ENCODE measurements at places on chromosomes 16 and 17. TPM values are rescaled to one million over a fixed set of nuclear protein-coding genes. Genes with fewer than 3 reads are reported as not detected.

The MXRA7 gene
- total RNA-seq, result 286 TPM

The CCL1 gene
- total RNA-seq, result not detected

The NXPH3 gene
- not detected for total RNA-seq

The KRT33B gene
- not detected for total RNA-seq

The HAS3 gene
- total RNA-seq, result 15.5 TPM

The CORO6 gene
- total RNA-seq, result 3.3 TPM

GRCh38 chr17:19368229-19368628 is 5.7 kb upstream of the B9D1 start:
- no peak for DNase-seq

DNA sequence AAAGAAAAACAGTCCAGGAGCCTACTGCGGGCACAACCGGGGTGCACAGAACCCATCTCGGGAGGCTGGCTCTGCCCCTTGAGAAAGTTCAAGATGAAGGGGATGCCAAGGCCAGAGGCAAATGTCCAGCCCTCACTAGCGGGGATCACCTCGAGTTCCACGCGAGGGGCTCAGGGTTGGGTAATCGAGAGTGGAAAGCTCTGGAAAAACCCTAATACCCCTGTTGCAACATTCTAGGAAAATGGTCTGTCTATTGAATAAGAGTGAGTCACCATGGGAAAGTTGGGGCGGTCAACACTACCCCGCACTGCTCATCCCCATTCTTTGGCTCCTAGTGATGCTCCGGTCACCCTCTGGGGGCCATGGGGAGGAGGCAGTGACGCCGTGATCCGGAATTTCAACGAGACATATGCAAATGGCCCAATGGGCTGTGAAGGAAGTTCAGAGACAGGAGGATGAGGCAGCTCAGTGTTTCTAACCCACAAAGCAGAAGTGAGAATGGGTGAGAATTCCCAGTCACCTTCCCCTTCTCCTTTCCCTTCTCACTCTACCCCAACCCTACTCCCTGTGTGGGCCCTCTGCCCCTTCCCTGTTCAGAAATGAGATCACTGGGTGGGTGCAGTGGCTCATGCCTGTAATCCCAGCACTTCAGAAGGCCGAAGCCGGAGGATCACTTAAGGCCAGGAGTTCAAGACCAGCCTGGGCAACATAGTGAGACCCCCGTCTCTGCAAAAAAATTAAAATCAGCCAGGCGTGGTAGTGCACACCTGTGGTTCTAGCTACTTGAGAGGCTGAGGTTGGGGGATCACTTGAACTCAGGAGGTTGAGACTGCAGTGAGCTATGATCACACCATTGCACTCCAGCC is 22.4 kb downstream of the SOCS3 start:
- DNase-seq, result peak; percentile 56

GRCh38 chr17:62591333-62591732 is 36.1 kb upstream of the MRC2 start:
- DNase-seq, result no peak

DNA sequence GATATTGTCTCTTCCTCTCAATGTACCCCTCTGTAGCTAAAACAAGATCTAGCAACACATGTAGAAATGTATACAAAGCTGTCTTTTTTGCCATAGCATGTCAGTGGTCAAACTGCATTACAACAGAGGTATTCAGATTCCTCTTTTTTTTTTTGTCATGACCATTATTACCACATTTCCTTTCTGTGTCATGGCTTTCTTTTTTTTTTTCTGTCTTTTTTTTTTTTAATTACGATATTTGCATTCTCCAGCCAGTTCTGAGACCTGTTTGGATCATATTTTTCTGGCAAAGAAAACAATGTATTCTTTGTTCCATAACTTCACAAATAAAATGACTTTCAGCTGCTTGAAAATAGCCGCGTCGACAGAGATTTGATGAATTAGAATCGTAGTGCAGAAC is 27.4 kb upstream of the CAPNS2 start:
- DNase-seq, result no peak

- no peak for DNase-seq
Measured at GRCh38 chr17:40551879-40552768, 13.1 kb downstream of the CCR7 start.

GRCh38 chr17:68290955-68291835 is at the start of the genes ARSG and SLC16A6:
Gene ARSG, plus strand, starts transcription at chr17:68291495. Its CDS starts 15,999 bp downstream, at chr17:68307494.
Gene SLC16A6, minus strand, starts transcription at chr17:68291127. Its CDS starts 12,807 bp downstream, at chr17:68278320.
- DNase-seq, result no peak

DNA sequence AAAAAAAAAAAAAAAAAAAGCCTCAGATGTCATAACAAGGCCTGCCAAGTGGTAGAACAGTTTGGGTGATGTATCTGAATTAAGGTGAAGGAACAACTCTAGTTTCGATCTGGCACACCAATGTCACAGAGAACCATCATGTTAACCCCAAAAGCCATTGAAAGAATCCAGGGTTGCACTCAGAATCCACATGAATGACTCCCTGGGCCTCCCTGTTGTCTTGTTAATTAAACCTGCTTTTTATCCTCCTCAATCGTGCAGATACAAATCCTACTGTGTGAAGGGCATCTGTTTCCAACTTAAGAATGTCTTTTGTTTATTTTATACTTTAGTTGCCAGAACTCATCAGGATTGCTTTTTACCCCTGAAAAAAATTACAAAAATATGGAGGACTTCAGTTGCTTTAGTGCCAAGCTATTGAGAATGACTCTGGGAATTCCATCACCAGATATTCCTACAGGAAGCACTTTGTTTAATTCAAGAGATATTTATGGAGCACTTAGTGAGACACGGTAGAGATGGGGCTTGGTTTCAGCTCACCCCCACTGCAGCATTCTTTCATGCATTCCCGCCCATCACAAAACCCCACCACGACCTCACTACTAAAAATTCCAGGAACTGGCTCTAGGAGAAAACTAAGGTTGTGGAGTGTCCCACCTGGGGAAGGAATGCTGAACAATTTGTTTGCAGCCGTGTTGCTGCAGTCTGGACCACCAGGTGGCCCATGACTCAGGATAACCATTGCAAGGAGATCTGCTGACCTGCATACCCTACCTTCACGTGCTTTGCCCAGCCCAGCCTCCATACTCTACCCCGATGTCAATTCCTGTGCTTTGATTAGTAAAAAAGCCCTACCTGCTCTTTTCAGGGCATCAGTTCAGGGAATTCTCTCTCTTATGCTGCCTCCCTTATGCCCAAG is 63.8 kb upstream of the GPRC5B start:
- no peak for DNase-seq

DNA sequence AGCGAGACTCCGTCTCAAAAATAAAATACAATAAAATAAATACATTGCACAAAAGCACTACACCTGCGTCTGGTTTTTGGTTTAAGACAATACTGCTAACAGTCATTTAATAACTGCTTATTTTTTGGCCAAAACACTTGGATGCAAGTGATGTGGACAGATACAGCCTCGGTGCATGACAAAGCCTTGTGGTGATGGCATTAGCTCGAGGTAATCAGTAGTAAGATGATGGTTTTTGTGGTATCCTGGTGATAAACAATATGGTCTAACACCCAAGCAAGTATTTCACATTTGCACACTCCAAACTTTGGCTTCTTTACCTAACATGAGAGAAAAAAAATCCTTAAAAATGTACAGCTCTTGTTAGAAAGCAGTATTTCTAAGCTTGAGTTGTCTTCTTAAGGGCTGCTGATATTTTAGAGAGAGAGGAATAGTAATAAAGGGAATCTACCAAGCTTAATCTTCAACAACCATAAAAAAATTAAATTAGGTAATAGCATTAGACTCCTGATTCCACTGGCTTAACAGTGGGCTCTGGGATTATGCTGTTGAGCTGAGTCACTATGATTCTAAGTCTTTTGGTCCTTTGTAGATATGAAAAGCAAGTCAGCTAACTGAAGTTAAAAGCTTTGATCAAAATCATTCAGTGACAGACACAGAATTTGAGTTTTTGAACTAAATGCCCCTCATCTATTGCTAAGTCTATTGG is 111.1 kb downstream of the VPS53 start:
- DNase-seq, result no peak

- no peak for DNase-seq
Measured at GRCh38 chr17:73365906-73366623, 54.3 kb upstream of the CDC42EP4 start.

DNA sequence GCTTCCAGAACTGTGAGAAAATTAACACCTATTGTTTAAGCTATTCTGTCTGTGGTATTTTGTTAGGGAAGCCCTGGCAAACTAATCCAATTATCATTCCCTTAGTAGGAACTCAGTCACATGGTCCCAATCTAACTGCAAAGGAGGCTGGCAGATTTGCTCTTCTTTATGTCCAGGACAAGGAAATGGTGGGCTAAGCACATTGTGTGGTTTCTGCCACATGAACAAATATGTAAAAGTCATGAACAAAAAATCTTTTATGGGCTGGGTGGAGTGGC is 278.6 kb upstream of the RPL38 start:
- DNase-seq, result no peak

DNA sequence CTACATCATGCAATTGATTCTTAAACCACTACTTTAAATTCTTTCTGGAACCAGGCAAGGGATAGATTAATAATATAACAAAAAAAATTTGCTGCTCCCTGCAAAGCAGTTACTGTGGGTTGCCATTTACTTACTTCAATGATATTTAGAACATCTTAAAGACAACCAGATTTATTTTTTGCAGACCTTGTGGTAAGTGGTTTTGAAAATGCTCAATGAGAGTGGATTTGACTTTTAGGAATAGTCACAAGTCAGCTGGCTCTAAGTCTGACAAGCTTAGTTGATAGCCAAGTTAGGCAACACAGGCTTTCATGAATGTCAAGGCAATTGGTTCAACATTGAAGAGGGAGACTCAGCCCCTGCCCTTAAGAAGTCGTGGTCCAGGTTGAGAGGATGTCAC is 11.8 kb downstream of the MARCHF10 start:
- no peak for DNase-seq

DNA sequence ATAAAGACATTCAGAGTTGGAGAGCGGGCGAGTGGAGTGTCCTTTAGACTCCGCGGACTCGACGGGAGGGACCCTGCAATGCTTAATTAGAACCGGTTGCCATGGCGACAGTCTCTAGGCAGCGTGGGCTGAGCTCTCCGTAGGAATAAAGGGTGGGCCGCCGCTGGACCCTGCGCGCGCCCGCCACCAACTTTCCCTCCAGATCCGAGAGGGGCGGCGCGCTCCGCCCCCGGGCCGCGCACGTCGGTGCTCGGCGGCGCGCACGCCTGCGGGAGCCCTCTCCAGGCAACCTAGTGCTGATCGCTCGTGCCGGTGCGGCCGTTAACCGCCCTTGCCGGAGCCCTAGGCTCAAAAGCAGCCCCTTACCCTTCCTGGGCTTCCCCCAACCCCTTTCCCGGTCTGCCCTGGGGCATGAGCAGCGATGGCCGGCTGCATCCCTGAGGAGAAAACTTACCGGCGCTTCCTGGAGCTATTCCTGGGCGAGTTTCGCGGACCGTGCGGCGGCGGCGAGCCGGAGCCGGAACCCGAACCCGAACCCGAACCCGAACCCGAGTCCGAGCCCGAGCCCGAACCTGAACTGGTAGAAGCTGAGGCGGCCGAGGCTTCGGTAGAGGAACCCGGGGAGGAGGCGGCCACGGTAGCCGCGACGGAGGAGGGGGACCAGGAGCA is at the start of gene PPM1E:
Gene PPM1E, plus strand, starts transcription at position 278 of the 669 bp plus-strand sequence.
- peak; percentile 7 for DNase-seq

- no peak for DNase-seq
Measured at GRCh38 chr17:45577571-45578279, 87.2 kb upstream of the PLEKHM1 start.

DNA sequence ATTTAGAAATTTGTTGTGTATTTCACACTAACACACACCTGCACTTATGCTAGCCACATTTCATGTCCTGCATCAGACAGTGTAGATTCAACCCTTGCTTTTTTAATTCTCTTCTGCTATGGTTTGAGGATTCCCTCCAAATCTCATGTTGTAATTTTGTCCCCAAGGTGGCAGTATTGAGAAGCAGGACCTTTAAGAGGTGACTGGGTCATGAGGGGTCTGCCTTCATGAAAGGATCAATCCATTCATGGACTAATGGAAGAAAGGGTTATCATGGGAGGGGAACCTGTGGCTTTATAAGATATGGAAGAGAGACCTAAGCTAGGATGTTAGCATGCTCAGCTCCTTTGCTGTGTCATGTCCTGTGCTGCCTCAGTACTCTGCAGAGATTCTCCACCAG is 1032.2 kb downstream of the CDH11 start:
- DNase-seq, result peak; percentile 38

GRCh38 chr17:65572581-65573281 is 11.3 kb upstream of the AXIN2 start:
- no peak for DNase-seq

DNA sequence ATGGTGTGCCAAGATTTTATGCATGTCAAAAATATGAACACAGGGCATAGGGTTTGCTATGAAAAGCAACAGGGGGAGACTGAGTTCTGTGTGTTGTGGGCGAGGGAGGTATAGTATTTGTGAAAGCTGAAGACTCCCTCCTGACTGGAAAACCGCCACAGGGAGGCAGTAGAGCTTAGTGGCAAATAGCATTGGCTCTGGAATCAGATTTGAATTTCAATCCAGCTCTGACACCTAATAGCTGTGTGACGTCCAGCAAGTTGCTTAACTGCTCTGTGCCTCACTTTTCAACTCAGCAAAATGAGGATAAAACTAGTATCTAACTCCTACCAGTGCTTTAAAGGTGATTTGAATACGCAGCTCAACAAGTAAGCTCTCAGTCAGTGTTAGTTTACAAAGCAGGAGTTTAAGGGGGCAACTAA is 22.0 kb downstream of the KPNA2 start:
- DNase-seq, result peak; percentile 41

- DNase-seq, result no peak
Measured at GRCh38 chr16:80966617-80967016, 40.1 kb downstream of the CMC2 start.

- no peak for DNase-seq
Measured at GRCh38 chr17:17624741-17625140, 33.2 kb upstream of the PEMT start.

- no peak for DNase-seq
Measured at GRCh38 chr17:80152081-80152702, 5.3 kb upstream of the EIF4A3 start.

DNA sequence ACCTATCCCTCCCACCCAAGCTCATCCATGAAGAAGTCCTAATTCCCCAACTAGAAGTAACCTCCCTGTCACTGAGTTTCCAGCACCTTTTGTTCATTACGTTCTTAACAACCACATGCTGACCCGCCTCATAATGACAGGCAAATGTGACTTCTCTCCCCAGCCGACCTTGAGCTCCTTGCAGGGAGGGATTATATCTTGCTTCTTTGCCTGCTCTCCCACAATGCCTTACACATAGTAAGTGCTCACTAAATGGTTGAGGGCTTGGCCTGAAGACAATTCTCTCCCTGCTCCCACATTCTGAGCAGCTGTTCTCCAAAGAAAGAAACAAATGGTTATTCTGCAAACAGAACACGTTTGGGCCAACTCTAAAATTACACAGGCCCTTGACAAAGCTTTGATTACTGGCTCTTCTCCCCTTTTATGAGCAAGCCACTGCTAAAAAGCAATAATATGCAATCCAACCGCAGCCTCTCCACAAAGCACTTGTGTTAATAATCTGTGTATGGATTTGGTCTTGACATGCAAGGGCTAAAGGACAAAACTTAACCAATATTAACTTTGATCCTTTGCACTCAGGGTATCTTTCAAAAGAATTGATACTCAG is 23.2 kb downstream of the SLC39A11 start:
- no peak for DNase-seq

DNA sequence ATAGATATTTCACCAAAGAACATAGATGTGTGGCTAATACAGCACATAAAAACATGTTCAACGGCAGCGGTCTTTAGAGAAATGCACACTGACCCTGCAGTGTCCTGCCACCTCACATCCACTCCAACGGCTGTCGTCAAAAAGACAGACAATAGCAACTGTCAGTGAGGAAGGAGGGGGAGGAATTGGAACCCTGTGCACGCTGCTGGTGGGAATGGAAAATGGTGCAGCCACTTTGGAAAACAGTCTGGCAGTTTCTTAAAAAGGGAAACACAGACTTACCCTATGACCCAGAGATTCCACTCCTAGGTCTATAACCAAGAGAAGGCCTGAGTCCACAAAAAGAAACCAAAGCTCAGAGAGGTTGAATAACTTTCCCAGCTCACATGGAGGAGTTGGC is 7.7 kb downstream of the CEP295NL start:
- DNase-seq, result no peak
